CD4-positive, alpha-beta T cell treated with Interleukin-15 for 4 hours (primary cell): ENCODE measurements at places on chromosomes 6 and 20.

GRCh38 chr20:52738081-52738480 is 234.1 kb upstream of the TSHZ2 start:
- DNase-seq: no peak

DNA sequence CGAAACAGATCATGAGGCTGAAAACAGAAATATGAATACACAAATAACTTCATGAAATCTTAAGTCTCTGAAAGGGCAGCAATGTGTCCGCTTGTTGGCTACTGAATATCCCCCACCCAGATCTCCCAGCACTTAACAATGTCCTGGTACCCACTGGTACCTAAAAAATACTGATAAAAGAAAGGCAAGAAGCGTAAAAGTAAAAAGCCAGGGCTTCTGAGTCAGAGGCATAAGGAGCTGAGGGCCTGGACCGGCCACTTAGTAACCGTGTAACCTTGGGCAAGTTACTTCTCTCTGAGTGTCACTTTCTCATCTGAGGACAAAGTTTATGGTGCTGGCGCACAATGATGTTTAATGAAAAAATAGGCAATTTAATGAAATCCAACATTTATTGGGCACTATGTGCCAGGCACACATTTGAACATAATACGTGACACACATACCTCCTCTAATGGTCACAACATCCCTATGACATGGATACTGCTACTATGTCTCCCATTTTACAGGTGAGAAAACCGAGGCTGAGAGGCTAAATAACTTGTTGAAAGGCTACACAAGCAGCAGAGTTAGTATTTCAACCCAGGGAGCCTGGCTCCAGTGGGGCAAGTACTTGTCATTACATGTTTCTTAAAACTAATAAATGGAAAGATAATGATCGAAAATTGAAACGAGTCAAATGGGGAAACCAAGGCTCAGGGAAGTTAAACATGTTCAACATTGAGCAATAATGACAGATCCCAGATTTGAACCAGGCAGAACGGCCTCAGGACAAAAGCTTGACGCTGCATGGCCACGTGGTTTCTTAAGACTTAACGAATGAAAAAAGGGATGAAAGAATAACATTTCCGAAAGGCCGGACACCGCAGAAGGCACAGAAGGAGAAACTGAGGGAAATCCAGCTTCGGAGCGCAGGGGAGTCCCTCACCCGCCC is 828 bp downstream of the TP53RK start:
- no peak for DNase-seq

DNA sequence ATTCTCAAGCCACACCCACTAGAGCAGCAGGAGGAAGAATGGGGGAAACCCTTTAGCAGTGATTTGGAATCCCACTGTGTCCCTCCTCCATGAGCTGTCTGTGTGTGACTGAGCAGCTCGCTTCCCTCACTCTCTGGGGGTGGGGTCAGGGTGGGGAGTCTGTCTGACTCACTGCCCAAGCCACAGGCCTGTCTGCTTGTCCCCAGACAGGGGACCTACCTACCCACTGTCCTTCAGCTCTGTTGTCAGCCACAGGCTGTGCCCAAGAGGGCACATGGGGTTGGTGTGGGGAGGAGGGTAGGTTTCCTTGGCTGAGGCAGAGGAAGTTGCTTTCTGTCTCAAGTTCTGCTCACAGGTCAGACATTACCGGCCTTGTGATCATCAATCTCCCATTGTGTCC is 127.0 kb downstream of the MAFB start:
- DNase-seq: peak; percentile 4

DNA sequence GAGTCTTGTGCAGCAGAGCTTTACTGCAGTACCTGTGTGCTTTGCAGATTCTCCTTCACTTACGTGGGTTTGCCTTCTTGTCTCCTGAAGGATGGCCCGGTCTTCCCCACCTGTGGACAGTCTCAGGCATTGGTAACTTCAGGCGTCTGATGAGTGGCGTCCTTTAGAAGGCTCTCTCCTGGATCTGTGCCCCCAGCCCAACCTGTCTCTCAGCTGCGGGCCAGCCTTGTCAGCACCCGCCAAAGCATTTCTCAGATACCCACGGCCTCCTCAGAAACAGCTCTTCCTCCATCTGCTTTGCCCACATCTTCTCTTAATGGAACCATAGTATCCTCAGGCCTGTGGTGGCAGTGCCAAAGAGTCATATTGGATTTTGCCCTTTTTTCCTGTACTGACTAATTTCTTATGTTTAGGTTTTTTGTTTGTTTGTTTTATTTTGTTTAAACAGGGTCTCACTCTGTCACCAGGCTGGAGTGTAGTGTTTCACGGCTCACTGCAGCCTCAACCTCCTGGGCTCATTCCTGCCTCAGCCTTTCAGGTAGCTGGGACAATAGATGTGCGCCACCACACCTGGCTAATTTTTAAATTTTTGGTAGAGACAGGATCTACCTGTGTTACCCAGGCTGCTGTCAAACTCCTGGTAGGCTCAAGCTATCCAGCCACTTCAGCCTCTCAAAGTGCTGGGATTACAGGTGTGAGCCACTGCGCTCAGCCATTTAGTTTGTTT is 96.6 kb downstream of the ARID1B start:
- DNase-seq: no peak

- no peak for DNase-seq
These were observed 52.8 kb upstream of the SRSF6 start for GRCh38 chr20:43404878-43405277.

- DNase-seq: no peak
These were observed 106.9 kb downstream of the TBX18 start for GRCh38 chr6:84657486-84657885.

- DNase-seq: no peak
These were observed 222.6 kb upstream of the QKI start for GRCh38 chr6:163191704-163192537.

DNA sequence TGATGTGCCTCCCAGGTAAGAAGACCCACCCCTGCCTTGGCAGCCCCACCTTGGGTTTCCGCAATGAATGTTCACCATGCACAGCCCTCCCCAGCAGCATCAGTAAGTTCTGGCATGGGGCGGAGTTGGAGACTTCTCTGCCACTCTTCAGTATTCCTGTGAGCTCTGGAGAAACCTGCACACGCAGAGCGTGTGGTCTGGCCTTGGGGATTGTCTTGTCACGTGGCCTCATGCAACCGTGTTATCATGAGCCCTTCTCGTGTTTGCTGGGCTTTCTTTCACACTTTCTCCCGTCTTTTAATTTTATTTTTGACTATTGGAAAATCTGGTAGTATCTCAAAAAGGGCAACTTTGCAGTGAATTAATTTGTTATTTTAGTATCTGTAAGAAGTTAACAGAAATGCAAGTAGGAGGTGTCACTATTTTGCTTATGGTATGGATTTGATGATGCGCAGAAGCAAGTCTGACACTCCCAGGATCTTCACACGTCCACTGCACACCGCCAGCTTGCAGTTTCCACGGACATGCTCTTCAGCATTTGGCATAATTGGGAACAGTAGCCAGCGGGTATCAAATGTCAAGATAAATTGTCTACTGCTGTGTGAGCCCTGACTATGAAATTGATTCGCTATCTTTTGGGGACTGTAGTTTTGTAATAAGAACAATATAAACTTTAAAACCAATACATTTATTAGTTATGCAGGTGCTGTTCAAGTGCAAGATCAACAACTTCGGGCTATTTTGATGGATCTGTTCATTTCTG is 463.5 kb downstream of the QKI start:
- DNase-seq: no peak

- no peak for DNase-seq
These were observed 65.5 kb upstream of the FABP7 start for GRCh38 chr6:122714059-122714458.

DNA sequence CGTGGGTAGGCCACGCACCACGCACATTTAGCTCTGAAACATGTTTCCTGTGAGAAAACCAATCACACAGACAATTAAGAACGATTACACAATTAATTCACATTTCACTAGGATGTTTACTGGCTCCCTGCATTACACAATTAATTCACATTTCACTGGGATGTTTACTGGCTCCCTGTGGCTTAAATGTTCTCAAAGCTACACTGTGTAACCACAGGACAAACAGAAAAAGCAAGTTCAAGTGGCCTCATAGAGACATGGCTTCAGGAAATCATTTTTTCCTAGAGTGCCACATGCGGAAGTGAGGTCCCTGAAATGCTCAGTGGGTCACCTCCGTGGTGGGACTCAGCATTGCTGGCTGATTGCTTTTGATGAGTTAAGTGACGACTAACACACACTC is 61.7 kb upstream of the XRN2 start:
- no peak for DNase-seq

DNA sequence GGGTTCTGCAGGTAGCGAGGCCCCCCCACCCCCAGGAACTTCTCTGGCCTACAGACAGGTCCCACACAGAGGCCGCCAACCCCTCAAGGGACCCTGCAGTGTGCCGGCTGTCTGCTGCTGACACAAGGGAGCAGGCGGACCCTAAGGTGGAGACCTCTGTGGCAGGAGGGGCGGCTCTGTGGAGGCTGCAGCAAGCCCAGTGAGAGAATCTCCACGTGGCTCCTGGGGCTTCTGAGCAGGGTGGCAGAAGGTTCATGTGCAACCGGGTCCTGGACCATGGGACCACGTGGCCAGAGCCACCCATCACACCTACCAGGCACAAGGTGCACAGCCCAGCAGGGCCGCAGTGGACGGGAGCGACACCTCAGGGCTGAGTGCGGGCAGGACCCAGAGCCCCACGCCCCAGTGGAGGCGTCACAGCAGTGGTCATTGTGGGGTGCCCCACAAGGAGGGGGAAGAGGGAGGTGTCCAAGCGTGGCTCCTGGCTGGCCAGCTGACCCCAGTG is 4.3 kb downstream of the ARFRP1 start:
- DNase-seq: no peak

- no peak for DNase-seq
These were observed 63.5 kb downstream of the HMGN3 start for GRCh38 chr6:79170959-79171358.

GRCh38 chr20:34402461-34402860 is 39.4 kb downstream of the ITCH start:
- no peak for DNase-seq

- DNase-seq: no peak
These were observed 553.5 kb downstream of the PKHD1 start for GRCh38 chr6:51533962-51534361.

DNA sequence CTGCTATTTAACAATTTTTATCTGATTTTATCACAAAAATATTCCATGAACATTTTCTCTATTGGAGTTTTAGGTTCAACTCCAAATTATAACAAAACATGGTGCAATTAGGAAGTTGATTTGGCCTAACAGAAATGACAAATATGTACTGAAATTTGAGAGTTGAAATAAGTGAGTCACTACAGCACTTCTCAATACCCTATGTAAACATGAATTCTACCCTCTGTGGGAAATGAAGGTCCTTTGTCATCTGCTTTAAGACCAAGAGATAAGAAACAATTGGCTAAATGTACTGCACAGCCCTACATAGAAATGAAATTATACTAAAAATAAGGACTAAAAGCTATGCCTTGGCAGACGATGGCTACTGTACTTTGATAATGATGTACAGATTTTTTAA is 86.2 kb upstream of the BEND6 start:
- DNase-seq: no peak

GRCh38 chr20:415820-416322 is 7.8 kb downstream of the RBCK1 start:
- no peak for DNase-seq

DNA sequence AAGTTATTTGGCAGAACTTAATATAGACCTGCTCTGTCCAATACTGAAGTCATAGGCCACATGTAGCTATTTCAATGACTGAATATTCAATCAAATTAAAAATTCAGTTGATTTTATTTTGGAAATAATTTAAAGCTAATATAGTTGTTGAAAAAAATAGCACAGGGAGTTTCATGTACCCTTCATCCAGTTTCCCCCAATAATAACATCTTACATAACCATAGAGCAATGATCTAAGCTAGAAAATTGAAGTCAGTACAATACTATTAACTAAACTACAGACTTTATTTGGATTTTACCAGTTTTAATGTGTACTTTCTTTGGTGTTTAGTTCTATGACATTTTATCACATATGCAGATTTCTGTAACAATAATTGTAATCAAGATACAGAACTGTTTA is 212.2 kb upstream of the HDDC2 start:
- DNase-seq: no peak

- no peak for DNase-seq
These were observed 13.8 kb upstream of the BMP7 start for GRCh38 chr20:57280221-57280620.

GRCh38 chr20:34190262-34190661 is 51.0 kb upstream of the ASIP start:
- DNase-seq: no peak

- no peak for DNase-seq
These were observed 107.5 kb upstream of the PRSS16 start for GRCh38 chr6:27139756-27140579.

GRCh38 chr6:99270826-99271225 is 78.6 kb downstream of the FAXC start:
- DNase-seq: no peak

DNA sequence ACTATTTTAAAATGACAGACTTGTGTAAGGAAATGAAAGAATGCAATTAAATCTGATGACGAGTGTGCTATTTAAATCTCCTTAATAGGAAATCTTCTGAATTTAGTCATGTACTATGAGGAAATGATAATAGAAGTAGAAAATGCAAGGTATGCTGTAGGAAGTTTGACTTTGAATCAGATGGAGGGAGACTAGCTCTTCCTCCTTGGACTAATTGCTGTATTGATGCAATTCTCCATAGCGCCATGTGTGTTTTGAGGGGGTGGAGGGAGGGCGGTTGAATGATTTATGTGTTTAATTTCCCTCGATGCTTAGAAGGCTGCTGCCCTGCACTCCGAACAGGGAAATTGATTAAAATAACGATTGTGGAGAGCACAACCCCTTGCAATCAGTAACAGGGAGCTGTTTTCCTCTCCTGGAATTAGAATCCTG is 214.4 kb upstream of the PRND start:
- no peak for DNase-seq

DNA sequence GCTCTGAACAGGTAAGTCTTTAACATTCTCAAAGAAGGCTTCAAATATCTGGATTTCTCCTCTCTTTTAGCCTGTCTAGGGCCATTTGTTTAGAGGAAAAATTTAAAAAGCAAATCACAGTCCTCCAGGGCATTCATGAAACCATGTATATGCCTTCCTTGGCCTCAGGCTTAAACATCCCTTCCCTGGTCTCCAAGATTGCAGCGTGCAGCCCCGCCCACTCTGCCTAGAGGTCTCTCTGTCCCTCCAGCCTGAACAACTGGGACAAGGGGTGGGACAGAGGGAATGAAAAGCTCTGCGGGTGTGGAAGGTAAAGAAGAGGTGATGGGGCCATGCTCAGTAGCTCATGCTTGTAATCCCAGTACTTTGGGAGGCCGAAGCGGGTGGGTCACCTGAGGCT is 9.8 kb upstream of the CBFA2T2 start:
- no peak for DNase-seq

DNA sequence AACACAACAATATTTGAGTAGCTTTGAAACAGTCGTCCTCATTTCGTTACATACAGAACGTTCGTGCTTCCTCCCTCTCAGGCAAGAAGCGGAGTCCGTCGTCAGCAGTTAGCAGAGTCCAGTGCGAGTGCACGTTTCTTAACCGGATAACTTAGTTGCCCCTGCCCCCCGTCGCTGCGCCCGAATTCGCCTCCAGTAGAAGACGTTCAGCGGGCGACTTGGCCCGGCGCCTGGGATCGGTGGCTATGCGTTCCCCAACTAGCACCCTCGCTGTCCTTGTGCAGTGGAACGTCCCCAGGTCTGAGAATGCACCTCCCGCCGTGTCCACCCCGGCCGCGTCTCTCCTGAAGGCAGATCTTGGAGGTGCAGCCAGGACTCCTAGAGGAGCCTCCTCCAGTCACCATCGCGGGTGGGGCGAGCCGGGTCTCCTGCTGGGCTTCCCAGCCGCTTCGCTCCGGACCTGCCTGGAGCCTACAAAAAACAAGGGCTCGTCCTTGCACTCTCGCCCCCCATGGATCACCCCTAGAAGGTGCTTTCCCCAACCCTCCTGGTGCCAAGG is 910 bp upstream of the PCSK2 start:
- no peak for DNase-seq

GRCh38 chr6:43953256-43953655 is 174.0 kb downstream of the MRPL14 start:
- DNase-seq: no peak
